ENCODE measurements at places on chromosomes 5 and 9.

DNA sequence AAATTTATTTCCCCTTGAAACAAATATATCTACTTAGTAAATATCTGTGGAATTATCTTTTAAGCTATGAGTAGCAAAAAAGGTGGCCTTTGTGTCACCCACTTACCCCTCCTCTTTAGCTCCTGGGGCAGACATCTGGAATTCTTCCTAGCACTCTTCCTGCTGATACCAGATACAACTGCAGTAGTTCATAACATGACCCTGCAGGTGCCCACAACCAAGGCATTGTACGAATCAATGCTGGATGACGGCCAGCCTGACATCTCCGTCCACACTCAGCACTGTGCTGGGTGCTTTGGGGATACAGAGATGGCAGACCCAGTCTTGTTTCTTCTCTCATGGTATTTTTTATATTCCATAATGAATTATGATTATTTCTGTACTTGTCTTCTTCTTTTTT, 152.3 kb downstream of the GOLPH3 start:
- no peak for DNase-seq

DNA sequence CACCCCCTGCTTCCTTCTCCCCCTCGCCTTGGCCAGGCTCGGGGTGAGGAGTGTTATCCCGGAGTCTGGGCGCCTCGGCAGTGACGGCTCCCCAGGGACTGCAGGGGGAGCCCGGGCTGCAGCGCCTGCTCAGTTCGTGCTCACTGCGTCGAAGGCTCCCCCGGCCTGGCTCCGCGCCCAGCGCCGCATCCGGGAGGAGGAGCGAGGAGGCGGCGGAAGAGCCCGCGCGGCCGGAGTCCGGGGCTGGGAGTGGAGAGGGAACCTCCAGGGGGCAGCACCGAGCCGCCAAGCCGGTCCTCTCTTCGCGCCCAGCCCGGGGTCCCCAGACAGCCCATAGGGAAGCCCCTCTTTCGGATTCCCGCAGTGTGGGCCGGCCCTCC, 1.3 kb upstream of the EGR1 start:
- peak; percentile 93 for DNase-seq

GRCh38 chr5:82713811-82714210, 363.4 kb downstream of the TMEM167A start:
- no peak for DNase-seq

- DNase-seq: no peak
These were observed 835.7 kb downstream of the MAT2B start for GRCh38 chr5:164341056-164341619.

DNA sequence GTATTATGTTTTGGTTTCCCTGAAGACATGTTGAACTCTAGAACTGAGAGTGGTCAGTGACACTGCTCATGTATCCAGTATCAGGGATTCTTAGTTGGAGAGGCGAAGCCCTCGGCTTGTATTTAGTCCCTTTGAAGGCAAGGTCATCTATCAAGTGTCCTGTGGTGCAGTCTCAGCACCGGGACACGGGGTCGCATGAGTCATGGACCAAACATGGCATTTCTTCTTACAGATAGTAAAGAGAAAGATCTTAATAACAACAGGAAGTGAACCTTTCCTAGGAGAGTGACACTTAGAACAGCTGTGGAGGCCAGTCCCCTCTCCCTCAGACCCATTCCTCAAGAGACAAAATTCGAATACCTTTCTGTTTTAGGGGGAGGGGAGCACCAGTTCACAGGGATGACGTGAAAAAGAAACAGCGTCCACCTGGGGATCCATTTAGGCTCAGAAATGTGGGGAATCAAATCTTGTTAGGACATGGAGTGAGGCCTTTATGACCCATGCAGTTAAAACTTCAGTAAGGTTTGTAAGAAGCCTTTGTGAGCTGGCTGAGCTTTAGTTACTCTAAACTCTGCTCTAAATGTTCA, 86.5 kb downstream of the ADGRV1 start:
- no peak for DNase-seq

DNA sequence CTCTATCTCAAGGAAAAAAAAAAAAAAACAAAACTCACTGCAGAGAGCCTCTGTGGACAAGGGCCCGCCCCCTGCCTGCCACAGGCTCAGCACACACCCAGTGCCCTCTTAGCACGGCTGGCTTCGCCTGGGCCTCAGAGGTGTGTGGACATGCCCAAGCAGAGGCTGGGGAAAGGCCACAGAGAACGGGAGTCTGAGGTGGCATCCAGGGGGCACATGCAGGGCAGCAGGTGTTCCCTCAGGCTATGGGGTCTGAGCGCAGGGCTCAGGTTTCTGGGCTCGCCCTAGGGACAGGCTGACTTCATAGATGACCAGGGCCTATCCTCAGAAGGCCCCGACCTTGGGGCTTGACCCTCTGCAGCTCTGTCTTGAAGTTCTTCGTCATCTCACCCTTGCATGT, 138.7 kb downstream of the ZNF354C start:
- DNase-seq: peak; percentile 4

DNA sequence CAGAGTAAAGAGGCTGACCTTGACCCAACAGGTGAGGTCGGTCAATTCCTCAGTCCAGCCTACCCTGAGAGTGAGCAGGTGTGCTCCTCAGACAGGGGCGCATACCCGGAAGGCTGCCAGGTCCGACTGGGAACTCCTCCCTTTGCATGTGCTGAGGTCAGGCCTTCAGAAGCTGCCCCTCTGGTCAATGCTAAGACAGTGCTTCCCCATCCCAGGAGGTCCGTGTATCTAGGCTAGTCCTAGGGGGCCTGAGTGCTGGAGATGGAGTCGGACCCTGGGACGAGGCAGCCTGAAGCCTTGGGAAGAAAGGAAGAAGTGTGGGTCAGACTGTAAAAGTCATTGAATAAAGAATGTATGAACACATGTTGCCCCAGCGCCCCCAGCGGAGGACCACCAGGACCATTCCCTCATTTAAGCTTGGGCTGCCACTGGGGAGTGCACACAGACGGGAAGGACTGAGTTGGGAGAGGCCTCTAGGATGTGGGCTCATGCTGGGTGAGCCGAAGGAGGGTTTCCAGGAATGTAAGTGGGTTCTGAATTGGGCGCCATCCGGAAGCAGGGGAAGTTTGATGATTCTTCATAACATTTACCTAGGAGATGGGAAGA, 41.0 kb upstream of the GFPT2 start:
- DNase-seq: no peak
